ENCODE measurements at places on chromosomes 1 and 21.

GRCh38 chr21:45780647-45781046 lies 137.1 kb downstream of the PCBP3 start:
- no peak for DNase-seq

DNA sequence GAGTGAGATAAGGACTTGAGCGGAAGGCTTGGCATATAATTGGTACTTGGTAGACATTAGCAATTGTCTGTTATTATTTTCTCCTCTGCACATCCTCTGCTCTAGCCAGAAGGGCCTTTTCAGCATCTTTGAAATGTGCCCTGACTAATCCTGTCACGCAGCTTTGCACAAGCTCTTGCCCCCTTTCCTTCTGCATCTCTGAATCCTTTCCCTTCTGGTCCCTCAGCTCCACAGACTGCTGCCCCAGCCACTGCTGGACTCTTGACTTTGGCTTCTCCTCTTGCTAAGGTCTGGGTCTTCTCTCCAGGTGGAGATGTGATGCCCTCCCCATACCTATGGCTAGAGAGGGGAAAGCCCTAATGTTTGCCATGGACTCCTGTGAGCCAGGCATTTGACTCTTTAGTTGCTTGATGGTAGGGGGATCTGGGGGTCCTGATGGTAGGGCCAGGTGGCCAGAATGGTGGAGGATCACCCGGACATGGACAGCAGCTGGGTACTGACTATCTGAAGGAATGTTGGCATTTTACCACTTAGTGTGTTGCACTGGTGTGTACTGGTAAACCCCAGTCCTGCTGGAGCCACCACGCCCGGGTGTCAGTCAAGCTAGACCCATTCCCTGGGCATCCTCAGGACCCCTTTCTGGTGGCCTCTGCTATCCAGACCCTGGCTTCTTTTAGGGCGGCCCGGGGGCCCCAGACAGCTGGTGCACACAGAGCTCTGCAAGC lies 4.4 kb downstream of the HPCA start:
- DNase-seq = no peak

DNA sequence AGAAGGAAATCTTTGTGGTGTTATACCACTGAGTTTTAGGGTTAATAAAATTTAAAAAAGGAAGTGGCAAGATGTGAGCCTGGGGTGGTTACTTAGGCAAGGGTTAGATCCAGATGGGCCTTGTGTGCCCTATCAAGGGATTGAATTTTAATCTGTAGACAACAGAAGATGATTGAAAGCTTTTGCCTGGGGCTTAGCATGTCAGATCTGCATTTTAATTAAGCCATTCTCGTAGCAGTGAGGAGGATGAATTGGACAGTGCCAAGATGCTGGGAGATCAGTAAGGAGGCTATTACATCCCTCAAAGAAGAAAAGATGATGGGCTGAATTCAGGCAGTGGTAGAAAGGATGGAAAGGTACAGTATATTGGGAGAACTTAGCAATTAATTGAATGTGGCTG lies 42.3 kb downstream of the HMGB4 start:
- no peak for DNase-seq

DNA sequence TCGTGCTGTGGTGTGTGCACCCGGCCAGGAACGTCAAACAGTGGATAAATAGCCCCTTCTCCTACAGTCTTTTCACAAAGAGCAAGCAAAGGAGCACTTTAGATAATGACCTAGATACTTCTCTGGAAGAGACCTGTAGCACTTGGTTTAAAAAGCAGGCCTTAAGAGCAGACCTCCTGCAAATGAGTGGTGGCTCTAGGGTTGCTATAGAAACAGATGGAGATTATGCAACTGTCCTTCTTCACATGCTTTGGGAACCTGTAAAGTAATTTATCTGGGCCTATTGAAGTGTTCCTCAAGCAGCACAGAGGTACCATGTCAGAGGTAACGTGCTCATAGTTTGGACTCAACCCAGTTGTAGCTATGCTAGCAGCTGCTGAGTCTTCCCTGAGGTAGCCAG lies 208.2 kb upstream of the KIAA0040 start:
- no peak for DNase-seq

GRCh38 chr1:228378873-228379460 lies 27.7 kb downstream of the TRIM11 start:
- DNase-seq = no peak

- DNase-seq = no peak
Observed at GRCh38 chr1:28126783-28127490, 38.5 kb upstream of the EYA3 start.

DNA sequence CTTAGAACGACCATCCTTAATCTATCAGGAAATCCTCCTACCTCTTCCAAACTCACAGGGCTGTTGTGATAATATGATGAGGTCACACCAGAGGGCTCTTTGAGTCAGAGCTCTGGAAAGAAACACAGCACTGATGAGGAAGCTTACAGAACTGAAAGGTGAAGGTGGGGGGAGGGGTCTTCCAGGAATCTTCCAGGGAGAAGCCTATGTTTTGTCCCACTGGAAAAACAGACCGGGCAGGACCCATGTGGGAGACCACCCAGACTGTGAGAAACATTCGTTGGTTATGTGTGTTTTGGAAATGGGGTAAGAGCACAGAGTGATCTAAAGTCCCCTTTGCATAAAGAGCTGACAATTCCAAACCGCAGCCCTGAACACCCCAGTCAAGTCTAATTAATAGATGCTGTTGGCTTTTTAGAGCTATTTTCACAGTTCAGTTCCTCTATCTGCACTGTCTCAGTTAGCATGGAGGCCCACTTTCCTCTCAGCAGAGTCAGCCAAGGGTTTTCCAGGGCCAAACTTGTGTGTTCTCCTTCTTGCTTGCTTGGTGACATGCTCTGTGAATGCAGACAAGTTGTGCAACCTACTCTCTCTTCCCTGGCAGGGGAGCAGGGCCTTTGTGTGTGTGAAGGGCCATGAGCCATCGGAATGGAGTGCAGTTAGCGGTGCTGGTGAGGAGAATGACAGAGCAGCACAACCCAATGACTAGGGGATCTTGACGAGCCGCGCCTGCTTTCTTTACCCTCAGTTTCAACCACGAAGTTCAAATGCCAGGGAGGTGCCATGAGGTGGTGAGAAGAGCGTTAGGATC lies 12.3 kb downstream of the PHLDA3 start:
- no peak for DNase-seq

GRCh38 chr1:203088441-203088840 lies 2.6 kb upstream of the MYOG start:
- no peak for DNase-seq

- peak; percentile 29 for DNase-seq
Observed at GRCh38 chr1:246608616-246609376, 42.5 kb downstream of the CNST start.

- DNase-seq = no peak
Observed at GRCh38 chr1:229487181-229487580, 21.0 kb downstream of the NUP133 start.

- DNase-seq = no peak
Observed at GRCh38 chr1:210237981-210238380, 5.4 kb downstream of the SERTAD4 start.

DNA sequence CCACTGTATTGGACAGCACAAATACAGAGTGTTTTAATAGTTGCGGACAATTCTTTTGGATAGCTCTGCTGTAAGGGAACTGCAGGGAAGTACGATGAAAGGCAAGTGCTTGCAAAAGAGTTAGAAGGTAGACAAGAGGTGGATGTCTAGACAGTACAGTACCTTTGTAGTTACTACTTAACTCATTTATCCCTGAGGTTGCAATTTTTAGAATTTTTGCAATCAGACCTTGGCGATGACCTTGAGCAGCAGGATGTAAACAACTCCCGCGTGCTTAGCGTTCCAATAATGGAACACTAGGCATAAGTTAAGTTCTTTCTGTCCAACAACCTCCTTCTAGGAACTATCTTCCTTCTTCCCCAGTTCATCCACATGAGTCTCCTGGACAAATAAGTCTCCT lies 1.9 kb upstream of the SYT14 start:
- no peak for DNase-seq

DNA sequence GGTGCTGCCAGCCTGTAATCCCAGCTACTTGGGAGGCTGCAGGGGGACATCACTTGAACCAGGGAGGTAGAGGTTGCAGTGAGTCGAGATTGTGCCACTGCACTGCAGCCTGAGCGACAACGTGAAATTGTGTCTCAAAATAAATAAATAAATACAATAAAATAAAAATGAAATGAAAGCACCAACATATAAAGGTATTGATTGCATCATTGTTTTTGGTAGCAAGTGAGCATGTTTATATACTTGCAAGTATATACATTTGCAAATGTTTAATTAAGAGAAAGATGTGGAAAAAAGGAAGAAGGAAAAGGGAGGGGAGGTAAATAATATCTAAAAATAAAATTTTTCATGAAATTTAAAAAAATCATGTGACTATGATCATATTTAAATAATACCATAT lies 32.8 kb upstream of the NRIP1 start:
- DNase-seq = no peak

- no peak for DNase-seq
Observed at GRCh38 chr1:222283147-222283768, 264.6 kb downstream of the HHIPL2 start.

- no peak for DNase-seq
Observed at GRCh38 chr1:95003433-95003738, 69.4 kb downstream of the ALG14 start.

- DNase-seq = no peak
Observed at GRCh38 chr1:2210084-2210653, 15.6 kb upstream of the FAAP20 start.

- DNase-seq = peak; percentile 3
Observed at GRCh38 chr1:21909787-21910503, 27.2 kb downstream of the HSPG2 start.

Measured in activated naive CD4-positive, alpha-beta T cell treated with Interleukin-2 at 50 U/mL for 16 hours (primary cell).